ENCODE measurements at places on chromosomes 5 and 9. TPM values are rescaled to one million over a fixed set of nuclear protein-coding genes. Genes with fewer than 3 reads are reported as not detected.

PCDHGB3 gene
- total RNA-seq, result 1.1 TPM

SHB gene
- total RNA-seq, result 10.7 TPM

RNF180 gene
- total RNA-seq, result under 0.01 TPM

NME5 gene
- total RNA-seq, result 0.29 TPM

CHSY3 gene
- 0.48 TPM for total RNA-seq
